IMR-90 (cell line): ENCODE measurements at places on chromosomes 1 and 21. TPM values are rescaled to one million over a fixed set of nuclear protein-coding genes. Genes with fewer than 3 reads are reported as not detected.

GRCh38 chr1:10947691-10948462, 64.6 kb upstream of the TARDBP start:
- DNase-seq, result no peak

- DNase-seq, result peak; percentile 51
Observed at GRCh38 chr1:54280651-54281050, 80.7 kb downstream of the MRPL37 start.

- DNase-seq, result no peak
Observed at GRCh38 chr1:75602486-75602885, 8.4 kb downstream of the SLC44A5 start.

DNA sequence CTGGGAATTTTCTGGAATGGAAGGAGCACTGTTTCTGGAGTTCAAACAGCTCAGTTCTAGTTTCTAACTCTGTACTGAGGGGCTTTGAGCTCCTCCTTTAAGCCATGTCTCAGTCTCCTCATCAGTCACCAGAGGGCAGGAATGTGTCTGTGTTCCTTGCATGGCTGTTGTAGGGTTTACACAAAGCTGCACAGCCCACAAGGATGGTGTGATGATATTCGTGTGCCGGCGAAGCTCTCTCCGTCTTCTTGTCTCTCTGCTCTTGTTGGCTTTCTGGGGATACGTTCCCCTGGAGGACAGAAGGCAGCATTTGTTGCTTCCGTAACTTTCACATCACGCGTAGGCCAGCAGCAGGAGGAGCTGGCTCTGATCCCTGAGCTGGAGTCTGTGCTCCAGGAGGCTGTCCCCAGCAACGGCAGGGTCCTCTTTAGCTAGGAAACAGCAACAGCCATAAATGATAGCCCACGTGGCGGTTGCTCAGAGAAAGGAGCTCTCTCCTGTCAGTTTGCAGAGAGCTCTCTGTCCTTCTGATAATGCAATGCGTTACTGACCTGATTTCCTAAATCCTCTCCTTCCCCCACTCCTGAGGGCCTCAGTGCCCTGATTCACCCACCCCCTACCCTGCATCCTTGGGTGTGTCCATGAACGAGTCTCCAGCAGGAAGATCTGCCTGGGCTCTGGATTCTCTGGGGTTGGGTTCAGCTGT, 189.2 kb upstream of the VAMP3 start:
- DNase-seq, result no peak

DNA sequence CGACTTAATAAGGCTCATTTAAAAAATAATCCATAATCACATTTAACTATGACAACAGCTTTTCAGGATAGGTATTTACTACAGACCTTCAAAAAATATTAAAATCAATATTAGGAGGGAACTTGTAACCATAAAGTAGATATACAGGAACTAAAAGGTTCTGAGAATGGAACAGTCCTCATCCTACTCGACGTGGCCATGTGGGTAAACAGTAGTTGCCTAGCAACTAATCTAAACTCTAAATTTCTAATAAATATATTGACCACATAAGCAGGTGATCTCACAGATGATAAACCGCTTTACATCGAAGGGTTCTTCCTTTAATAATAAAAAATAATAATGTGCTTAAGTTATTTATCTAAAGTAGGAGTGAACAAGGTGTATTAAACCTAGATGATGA, 7.9 kb downstream of the AKT3 start:
- DNase-seq, result no peak

BMP8B gene
- 0.03 TPM in 1 of 2 replicates, not detected in the other for polyA plus RNA-seq

PTPRF gene
- 92.3 and 103 TPM in 2 replicates for polyA plus RNA-seq

DNA sequence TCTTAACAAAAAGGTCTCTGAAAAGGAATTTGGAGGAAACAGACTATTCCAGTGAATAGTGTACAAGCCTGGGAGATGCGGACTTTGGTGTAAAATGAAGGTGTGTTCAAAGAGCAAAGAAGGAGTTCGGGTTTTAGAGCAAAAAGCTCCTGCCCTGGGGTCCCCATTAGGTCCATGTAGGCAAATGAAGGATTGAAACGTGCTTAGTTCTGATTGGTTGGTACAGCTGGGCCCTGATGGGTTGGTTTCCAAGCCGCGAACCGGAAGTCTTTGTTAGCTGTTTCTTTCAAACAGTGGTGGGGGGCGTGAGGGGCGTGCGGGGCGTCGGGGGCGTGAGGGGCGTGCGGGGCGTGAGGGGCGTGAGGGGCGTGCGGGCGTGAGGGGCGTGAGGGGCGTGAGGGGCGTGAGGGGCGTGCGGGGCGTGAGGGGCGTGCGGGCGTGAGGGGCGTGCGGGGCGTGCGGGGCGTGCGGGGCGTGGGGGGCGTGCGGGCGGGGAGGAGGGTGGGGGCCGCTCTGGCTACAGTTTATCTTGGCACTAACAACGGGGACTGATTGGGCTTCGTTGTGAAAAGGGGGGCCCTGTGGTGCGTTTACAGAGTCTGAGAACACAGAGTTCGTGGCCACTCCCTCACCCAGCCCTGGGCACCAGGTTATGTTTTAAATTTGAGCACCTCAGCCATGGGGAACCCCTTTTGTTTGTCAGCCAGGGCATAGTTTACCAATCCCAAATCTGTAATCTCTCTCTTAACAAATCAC, 29.4 kb downstream of the LRRC3 start:
- no peak for DNase-seq

DNA sequence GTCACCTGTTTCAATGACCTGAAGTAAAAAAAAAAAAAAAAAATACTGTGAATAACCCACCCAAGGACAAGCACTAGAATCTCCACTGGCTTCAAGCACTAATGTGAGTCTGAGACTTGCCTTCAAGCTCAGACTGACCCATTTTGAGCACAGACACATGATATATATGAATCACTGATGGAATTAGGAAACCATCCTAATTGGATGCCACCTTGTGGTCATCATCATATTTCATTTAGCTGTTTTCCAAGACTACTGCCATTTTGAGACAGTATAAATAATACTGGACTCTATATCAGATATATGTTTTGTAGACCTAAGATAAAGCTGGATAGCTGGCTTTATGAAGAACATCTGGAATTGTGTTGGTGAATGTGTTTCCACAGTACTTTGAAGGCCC, 1232.0 kb downstream of the KCNT2 start:
- DNase-seq, result peak; percentile 1

DNA sequence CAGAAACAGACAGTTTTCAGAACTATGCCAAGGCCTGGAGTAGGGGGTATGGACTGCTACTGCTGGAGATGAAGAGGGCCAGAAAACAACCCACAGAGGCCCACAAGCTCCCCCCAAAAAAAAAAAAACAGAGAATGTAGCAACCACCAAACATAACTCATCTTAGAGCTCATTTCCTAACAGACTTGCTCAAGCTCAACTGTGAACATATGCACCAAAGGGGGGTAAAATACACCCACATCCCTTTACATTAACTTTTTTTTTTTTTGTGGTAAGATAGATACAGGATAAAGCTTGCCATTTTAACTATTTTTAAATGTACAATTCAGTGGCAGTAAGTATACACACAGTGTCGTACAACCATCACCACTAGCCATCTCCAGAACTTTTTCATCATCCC, 36.0 kb downstream of the SEC16B start:
- DNase-seq, result no peak

GRCh38 chr1:155170101-155170785, 2.9 kb downstream of the KRTCAP2 start:
- no peak for DNase-seq

DNA sequence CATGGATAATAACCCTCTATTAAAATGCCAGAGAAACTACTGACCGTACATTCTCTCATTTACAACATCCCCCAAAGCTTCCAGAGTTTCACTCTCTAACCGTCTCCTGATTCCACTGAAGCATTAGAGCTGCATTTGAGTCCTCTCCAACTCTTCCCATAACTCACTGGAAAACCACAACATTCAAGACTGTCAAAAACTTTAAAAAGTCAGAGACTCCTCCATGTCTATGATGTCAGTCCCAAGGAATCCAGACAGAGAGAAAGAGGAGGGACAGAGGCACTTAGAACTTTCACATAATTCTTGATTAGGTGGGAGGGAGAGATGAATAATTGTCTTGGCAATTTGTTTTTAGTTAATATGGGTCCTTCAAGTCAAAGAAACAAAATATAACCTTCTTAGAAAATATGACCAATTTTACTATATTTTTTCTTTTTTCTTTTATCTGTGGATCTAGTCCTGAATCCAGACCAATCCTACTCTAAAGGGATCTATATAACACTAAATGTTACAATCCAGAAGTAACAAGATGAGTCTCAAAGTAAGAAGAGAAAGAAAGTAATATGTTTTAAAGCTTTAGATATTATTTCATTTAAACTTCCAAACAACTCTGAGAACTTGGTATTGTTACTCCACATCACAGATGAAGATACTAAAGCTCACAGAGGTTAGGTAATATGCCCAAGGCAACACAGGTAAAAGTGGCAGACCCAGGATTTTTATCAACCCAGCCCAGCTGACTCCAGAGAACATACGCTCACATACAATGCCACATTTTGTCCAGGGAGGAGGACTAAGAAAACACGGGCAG, 23.8 kb downstream of the OTUD7B start:
- peak; percentile 89 for DNase-seq
